Activated CD8-positive, alpha-beta memory T cell treated with anti-CD3 and anti-CD28 coated beads, Interleukin-2, amount 50 U/mL, for 48 hours (primary cell): ENCODE measurements at places on chromosomes 5 and 9.

GRCh38 chr5:113325054-113325453 lies 109.7 kb downstream of the TSSK1B start:
- no peak for DNase-seq

- no peak for DNase-seq
Measured at GRCh38 chr9:114945616-114946412, 15.4 kb upstream of the TNFSF8 start.

GRCh38 chr5:469752-470483 lies 26.9 kb downstream of the EXOC3 start:
- no peak for DNase-seq

DNA sequence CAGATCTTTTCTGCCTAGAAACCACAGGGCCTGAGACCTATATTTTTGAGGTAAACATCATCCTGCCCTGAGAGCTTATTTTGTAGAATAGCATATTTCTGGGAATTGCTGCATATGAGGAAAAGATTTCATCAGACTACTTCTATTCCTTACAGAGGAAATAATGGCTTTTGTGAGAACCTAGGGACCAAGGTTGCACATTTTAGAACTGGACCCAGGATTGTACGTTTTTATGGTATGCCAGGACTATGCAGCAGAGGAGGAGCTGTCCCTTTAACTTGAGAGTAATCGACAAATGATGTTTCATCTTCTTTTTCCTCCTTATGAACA lies 2.2 kb upstream of the ALDH1A1 start:
- DNase-seq, result no peak

GRCh38 chr5:14628346-14628745 lies 36.2 kb upstream of the OTULIN start:
- peak; percentile 69 for DNase-seq

DNA sequence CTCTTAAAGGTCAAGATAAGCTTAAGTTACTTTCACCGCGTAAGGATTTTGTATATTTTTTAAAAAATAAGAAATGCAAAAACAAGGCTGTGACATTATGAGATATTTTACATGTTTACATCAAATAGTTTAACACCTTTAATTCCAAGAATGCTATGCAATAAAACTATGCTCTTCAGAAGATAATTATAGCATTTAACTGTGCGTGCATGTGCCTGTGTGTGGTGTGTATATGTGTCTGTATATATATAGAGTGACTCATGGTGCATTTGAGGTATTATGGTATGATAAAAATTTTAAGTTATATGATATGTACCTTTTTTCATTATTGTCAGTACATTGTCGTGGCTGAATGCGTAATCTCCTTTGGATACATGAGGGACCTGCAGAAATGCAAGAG lies 539.3 kb downstream of the PDE4D start:
- no peak for DNase-seq

GRCh38 chr5:41927604-41928003 lies 2.5 kb downstream of the FBXO4 start:
- DNase-seq, result no peak

- no peak for DNase-seq
Measured at GRCh38 chr5:16412556-16412955, 53.0 kb downstream of the ZNF622 start.

DNA sequence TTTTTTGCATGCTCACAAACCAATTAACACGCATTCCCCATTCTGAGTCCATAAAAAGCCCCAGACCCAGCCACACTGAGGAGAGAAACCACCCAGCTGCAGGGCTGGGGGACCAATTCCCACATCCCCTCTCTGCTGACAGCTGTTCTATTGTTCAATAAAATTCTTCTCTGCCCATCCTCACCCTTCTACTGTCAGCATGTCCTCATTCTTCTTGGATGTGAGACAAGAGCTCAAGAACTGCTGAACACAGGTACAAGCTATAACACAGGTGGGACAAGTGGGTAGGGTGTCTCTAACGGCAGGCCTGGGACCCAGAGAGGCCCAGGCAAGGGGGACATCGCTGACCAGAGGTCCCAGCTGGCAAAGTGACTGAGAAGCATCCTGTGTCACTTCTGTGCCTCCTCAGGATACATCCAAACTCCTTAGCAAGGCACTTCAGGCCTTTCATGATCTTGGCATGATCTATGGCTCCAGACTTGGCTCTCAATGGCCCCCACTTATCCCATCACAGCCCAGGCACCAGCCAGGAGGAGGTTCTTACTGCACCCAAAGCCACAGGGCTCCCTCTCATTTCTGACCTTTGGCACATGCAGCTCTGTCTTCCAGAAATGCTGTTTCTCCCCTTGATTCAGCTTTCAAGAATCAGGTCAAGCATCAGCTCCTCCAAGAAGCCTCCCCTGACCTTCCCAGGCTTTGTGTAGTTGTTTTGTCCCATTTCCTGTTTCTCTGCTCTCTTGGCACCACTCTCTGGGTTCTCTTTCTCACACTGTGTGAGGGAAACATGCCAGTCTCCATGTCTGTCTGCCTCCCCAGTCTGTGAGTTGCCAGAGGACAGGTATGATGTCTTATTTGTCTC lies 7.3 kb upstream of the ALDH1B1 start:
- no peak for DNase-seq

DNA sequence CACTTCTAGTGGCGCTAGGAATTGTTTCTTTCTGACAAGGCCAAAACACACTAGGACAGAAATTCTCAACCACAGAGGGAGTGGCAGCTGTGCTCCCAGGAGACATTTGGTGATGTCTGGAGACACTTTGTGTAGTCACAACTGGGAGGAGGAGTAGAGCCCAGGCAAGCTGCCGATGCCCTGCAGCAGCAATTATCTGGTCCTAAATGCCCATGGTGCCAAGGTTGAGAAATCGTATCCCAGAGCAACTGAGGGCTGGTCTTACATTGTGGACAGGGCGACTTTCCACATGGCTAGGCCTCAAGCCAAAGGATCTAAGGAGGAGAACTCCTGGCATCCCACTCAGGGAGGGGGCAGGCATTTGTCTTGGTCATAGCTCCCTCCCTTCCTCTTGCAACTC lies 259.9 kb downstream of the GADD45G start:
- DNase-seq, result no peak

DNA sequence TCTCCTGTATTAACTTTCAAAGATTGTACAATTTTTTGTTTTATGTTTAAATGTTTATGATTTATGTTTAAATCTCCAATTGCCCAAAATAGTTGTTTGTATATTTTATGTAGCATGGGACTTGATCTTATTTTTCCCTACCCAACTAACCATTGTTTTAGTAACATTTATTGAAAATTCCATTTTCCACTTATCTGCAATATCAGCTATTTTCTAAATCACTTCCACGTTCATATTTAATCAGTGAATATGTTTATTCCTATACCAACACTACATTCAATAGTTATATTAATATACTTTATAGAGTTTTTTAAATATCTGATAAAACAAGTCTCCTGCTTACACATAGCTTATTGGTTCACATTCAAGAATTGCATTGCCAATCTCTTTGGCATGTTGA lies 532.2 kb downstream of the CHSY3 start:
- no peak for DNase-seq

DNA sequence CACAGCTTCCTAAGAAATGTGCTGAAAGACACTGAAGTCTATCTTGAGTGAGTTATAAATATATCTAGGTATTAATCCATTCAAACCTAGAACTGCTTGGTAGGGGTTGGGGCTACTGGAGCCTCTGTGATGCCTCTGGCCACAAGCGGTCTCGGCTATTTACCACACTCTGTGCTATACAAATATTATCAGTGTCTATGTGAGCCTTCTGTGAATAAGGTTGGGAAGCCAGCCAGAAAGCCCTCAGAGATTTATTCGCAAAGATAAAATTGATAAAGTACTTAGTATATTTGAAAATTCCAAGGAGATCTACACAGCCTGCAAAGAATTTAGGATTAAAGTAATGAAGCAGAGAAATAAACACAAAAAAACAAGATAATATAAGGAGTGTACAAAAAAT lies 41.4 kb downstream of the LIFR start:
- DNase-seq, result no peak

DNA sequence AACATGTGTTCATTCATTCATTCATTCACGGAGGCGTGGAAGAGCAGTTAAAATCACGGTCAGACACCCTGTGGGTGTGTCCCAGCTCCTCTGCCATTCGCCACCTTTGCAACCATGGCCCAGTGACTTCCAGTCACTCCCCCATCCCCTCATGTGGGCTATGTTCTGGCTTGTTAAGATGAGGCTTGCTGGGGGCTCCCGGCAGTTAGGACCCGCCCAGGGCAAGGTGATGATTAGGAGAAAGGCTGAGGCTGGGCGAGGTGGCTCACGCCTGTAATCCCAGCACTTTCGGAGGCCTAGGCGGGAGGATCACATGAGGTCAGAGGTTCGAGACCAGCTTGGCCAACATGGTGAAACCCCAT lies 24.9 kb upstream of the PTGES start:
- no peak for DNase-seq

DNA sequence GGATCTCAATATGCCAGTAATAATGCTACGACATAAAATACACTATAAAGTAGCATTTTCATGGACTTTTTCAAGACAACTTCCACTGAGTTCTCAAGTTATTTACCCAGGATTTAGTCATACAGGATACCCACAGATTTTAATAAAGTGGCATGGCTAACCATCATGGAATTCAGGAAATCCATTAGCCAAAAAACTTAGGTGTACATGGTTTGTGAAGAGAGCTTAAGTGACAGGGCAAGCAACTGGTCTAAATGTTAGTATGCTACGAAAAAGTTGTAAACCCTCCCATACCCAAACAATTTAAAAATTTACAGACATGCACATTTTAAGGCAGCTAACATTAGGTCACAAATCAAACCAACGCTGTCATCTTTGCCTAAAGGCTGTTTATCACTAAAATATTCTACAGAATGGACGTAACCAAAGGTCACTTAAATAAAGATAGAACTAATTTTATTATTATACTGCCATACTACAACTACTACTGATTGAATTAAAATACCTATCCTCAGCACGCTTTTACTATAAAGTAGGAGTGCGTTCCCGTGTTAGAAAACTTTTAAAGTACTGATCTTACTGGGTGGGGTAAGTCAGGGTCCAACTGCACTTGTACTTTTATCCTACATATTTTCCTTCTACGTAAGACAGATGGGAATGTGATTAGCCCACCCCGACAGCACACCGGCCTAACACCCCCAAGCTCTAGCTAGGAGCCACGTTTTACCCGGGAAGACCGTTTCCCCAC lies 1.1 kb downstream of the UBTD2 start:
- no peak for DNase-seq

DNA sequence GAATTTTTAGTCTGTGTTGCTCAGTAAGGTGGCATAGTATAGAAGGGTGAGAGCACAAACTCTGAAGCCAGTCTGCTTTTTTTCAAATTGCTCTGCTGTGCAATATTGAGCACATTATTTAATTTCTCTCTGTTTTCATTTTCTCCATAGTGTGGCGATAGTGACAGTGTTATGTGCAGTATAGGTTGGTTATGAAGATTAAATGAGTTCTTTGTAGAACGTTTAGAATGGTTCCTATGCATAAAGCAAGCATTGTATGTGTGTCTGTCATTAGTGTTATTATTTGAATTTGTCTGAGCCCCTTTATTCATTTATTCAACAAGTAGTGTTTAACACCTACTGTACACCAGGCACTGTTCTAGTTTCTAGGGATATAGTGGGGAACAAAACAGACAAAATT lies 9.2 kb downstream of the PRR16 start:
- DNase-seq, result no peak

DNA sequence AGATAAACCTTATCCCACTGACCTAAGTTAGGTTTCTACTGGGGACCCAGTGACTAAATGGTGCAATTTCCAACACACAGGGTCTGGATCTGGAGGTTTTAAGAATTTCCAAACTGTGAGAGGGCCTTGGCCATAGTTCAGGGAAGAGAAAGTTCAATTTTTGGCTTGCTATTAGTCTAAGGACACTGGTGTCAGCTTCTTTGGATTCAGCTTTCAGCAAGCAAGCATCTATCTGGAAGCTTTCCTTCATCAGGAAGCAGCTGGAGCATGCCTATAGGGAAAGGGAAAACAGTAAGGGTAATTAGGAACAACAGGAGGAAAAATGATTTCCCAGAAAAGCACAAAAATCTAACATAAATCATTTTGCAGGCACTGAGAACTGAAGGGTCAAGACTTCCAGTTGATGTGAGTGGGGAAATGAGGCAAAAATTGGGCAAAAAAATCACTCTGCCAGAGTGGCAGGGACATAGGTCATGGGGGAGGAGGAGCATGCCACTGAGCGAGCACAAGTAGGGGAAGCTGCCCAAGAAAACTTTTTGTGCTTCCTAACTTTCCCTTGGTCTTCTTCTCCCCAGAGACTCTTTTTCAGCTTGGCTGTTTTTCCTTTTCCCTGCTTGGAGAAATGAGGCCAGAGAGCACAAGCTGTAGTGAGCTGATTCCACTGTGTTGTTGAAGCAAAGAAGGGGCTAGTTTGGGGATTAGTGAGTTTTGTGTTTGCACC lies 299.6 kb downstream of the FGF10 start:
- no peak for DNase-seq

GRCh38 chr5:87313216-87313615 lies 45.5 kb downstream of the RASA1 start:
- no peak for DNase-seq

GRCh38 chr9:93143830-93144530 lies 9.9 kb upstream of the NINJ1 start:
- DNase-seq, result peak; percentile 73

- DNase-seq, result no peak
Measured at GRCh38 chr9:116342941-116343340, 189.3 kb downstream of the PAPPA start.

- no peak for DNase-seq
Measured at GRCh38 chr5:55306641-55307382, 682 bp downstream of the DHX29 start.

- no peak for DNase-seq
Measured at GRCh38 chr5:168174376-168174775, 117.1 kb upstream of the WWC1 start.
